ENCODE measurements at places on chromosomes 7 and 10. TPM values are rescaled to one million over a fixed set of nuclear protein-coding genes. Genes with fewer than 3 reads are reported as not detected.

DNA sequence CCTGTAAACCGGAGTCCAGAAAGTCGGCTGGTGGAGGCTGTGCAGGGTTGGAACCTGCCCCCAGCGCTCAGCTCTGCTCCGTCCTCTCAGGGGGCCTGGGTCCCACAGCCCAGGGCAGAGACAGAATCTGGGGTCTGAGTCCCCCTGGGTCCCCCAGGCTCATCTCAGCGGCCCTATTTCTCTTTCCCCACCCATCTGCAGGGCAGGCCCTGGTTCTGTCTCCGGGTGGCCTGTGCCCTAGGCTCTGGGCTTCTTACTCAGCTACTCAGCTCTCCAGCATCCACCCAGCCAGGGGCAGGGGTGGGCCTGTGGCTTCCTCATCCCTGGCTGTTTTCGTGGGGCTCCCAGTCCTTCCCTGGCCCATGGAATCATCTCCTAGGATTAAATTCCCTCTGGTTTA lies 183.4 kb downstream of the ADARB2 start:
- H3K4me3 ChIP-seq: no peak overlapping the region
- peaks cover 9% of the 10 kb centered on the region for H3K27me3 ChIP-seq
- no peak overlapping the region for H3K27ac ChIP-seq
- no peak for ATAC-seq

DNA sequence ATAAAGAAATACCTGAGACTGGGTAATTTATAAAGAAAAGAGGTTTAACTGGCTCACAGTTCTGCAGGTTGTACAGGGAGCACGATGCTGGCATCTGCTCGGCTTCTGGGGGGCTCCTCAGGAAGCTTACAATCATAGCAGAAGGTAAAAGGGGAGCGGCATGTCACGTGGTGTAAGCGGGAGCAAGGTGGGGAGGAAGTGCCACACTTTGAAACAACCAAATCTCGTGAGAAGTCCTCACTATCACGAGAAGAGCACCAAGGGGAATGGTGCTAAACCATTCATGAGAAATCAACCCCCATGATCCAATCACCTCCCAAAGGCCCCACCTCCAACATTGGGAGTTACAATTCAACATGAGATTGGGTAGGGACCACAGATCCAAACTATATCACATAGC lies 67.7 kb downstream of the AKR1B1 start:
- no peaks in the 10 kb centered on the region for H3K4me1 ChIP-seq
- H3K27ac ChIP-seq: no peak overlapping the region
- no peak for ATAC-seq
- no peaks in the 10 kb centered on the region for H3K36me3 ChIP-seq
- peaks cover 7% of the 10 kb centered on the region for H3K27me3 ChIP-seq
- H3K4me3 ChIP-seq: no peak overlapping the region

TAS2R5 gene
- total RNA-seq: 2.4 TPM

DNA sequence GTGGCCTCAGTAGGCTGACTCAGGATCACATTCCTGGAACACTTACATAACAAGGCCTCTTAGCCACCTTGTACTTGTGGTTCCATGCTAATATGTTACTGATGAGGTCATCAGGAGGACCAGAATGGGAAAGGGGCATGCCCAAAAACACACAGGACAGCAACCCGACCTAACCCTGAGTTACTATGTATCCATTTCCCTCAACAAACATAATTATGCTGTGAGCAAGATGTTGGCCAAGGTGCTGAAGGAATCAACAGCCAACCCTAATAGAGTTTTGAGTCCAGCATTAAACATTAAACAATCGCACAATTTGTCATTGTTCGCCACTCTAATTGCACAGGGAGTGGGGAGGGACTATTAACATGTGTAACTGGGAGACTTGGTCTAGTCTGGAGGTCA lies 129.4 kb downstream of the PLPP4 start:
- H3K36me3 ChIP-seq: no peaks in the 10 kb centered on the region
- ATAC-seq: no peak

GRCh38 chr7:115328018-115328417 lies 406.1 kb downstream of the MDFIC start:
- H3K36me3 ChIP-seq: no peaks in the 10 kb centered on the region
- no peak overlapping the region for H3K27ac ChIP-seq
- no peak overlapping the region for H3K4me3 ChIP-seq
- peaks cover 4% of the 10 kb centered on the region for H3K4me1 ChIP-seq

- peaks cover 73% of the 10 kb centered on the region for H3K4me1 ChIP-seq
- H3K36me3 ChIP-seq: peaks cover 51% of the 10 kb centered on the region
- ATAC-seq: no peak
- H3K27ac ChIP-seq: peak overlapping the region; percentile 92
- no peaks in the 10 kb centered on the region for H3K27me3 ChIP-seq
Observed at GRCh38 chr10:6297951-6298381, 95.2 kb downstream of the PFKFB3 start.

DNA sequence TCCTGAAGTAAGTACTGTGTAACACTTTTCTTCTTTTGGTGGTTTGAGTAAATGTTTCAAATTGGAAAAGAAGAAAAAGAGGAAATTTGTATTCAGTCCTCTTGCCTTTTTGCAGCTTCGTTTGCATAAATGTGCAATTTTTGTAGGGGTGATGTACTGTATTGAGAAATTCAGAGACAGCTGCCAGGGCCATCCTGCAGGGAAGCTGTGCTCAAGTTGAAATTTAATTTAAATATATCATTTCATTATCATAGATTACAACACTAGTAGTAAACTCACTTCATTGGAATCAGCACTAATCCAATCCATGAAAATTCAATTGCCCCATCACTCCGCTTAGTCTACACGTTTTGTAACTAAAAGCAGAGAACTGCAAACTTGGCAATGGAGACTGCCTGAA lies 415.4 kb downstream of the DNAJB9 start:
- H3K4me1 ChIP-seq: no peaks in the 10 kb centered on the region
- H3K4me3 ChIP-seq: no peak overlapping the region
- no peaks in the 10 kb centered on the region for H3K36me3 ChIP-seq
- no peak overlapping the region for H3K27ac ChIP-seq
- H3K27me3 ChIP-seq: no peaks in the 10 kb centered on the region
